ENCODE measurements at places on chromosomes 1 and 21.

GRCh38 chr1:54456361-54456760, 50.2 kb upstream of the SSBP3 start:
- H3K4me1 ChIP-seq, result peaks cover 6% of the 10 kb centered on the region
- H3K4me3 ChIP-seq, result no peak overlapping the region
- H3K27me3 ChIP-seq, result no peaks in the 10 kb centered on the region
- H3K36me3 ChIP-seq, result no peaks in the 10 kb centered on the region

- no peak for DNase-seq
- H3K36me3 ChIP-seq, result no peaks in the 10 kb centered on the region
- no peak overlapping the region for H3K4me3 ChIP-seq
- H3K27me3 ChIP-seq, result no peaks in the 10 kb centered on the region
Observed at GRCh38 chr1:46148318-46148717, 15.9 kb upstream of the PIK3R3 start.

DNA sequence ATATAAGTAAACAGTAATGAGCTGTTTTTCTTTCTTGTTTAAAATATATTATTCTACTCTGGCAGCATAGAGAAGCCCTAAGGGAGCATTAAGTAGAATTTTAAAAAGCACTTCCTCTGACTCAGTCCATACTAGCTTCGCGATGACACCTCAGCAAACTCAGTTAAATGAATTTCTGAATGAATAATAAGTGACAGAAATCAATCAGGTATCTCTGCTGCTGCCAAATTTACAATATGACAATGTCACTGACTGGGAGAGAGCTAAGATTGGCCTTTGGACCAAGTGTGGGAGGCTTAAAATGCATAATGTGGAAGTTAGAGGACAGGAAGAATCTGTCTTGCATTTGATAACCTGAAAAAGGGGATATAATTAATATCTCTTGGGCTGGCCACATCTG, 296.1 kb downstream of the HHIPL2 start:
- H3K27ac ChIP-seq, result no peak overlapping the region
- H3K36me3 ChIP-seq, result no peaks in the 10 kb centered on the region
- H3K4me1 ChIP-seq, result no peaks in the 10 kb centered on the region
- DNase-seq, result no peak
- no peak overlapping the region for H3K4me3 ChIP-seq
- no peaks in the 10 kb centered on the region for H3K27me3 ChIP-seq

GRCh38 chr1:113659556-113659955, 99.7 kb downstream of the PHTF1 start:
- no peak overlapping the region for H3K4me3 ChIP-seq
- no peak overlapping the region for H3K27ac ChIP-seq
- H3K36me3 ChIP-seq, result peaks cover 30% of the 10 kb centered on the region
- no peaks in the 10 kb centered on the region for H3K27me3 ChIP-seq

DNA sequence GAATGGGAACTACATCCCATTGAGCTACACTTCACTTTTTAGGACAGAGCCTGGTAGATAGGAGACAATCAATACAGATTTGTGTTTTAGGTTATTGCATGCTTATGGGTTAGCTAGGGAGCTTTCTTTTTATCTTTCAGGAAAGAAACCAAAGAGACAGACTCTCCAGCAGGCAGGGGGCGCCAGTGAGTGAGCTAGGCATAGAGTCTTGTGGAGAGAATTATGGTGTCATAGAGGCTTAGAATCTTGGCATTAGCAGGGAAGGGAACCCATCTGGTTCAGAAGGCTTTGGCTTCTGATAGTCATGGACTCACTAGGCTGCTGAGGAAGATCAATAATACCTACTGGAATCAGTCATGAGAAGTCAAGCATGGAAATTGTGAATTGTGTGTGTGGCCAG, at the start of gene SMCP:
Gene SMCP, plus strand, starts transcription at position 281 of the 400 bp plus-strand sequence. CDS start 6,101 bp downstream, outside the sequence.
- H3K4me3 ChIP-seq, result no peak within 1 kb of the TSS
- no peak for DNase-seq
- no peaks in the 10 kb centered on the region for H3K4me1 ChIP-seq
- H3K27ac ChIP-seq, result no peak within 1 kb of the TSS
- no peaks in the 10 kb centered on the region for H3K36me3 ChIP-seq

- H3K4me1 ChIP-seq, result no peaks in the 10 kb centered on the region
- H3K27me3 ChIP-seq, result peaks cover 24% of the 10 kb centered on the region
- H3K36me3 ChIP-seq, result no peaks in the 10 kb centered on the region
- DNase-seq, result no peak
Observed at GRCh38 chr1:202661136-202661845, 49.0 kb downstream of the SYT2 start.

DNA sequence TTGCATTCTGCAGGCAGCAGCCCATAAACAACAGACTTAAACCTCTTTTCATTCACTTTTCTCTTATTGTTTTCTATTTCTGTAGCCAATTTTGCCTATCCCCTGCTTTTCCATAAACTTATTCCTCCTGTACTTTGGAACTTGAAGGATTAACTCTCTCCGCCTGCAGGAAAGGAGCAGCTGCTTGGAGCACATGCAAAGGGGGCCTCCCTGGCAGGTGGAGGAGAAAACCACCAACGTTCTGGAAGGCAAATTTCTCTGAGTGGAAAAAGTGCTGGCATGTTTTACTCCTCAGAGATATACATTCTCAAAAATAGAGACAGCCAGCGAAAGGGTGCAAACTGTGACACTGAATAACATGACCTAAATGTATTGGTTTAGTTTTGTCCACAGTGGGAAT, 33.6 kb downstream of the RGS21 start:
- no peak overlapping the region for H3K27ac ChIP-seq
- no peak overlapping the region for H3K4me3 ChIP-seq
- DNase-seq, result peak; percentile 18

DNA sequence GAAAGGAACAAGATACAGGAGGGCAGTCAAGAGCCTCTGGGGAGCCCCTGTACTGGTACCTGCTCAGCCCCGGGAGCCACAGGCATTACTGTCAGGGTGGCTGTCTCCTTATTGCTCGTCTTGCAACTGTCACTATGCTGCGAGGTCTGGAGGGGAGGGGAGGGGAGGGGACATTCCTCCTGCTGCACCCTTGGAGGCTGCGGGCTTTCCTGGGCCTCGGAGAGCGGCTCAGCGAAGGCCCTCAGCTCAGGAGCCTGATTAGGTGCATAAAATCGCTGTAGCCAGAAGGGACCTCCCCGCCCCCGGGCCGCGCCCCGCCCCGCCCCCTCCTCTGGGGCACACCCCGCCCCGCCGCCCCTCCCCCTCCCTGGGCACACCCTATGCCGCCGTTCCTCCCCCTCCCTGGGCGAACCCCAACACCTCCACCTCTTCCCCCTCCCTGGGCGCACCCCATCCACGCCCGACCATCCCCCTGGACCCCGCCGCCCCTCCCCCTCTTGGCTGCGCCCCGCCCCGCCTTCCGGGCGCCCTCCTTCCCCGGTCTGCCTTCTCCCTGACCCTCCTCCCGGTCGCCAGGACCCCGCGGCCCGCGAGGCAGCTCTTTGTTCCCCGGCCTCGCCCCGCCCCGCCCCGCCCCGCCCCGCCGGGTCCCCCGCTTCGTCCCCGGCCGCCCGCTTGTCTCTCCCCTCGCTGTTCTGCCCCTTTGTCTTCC, 35.5 kb downstream of the CACHD1 start:
- H3K27ac ChIP-seq, result peak overlapping the region; percentile 72
- DNase-seq, result peak; percentile 48
- peak overlapping the region; percentile 43 for H3K4me3 ChIP-seq
- H3K36me3 ChIP-seq, result no peaks in the 10 kb centered on the region
- peaks cover 6% of the 10 kb centered on the region for H3K4me1 ChIP-seq
- H3K27me3 ChIP-seq, result no peaks in the 10 kb centered on the region

GRCh38 chr21:36730291-36731281, 31.7 kb downstream of the SIM2 start:
- H3K27ac ChIP-seq, result no peak overlapping the region
- no peaks in the 10 kb centered on the region for H3K4me1 ChIP-seq
- no peak overlapping the region for H3K4me3 ChIP-seq
- DNase-seq, result no peak
- no peaks in the 10 kb centered on the region for H3K36me3 ChIP-seq

- no peaks in the 10 kb centered on the region for H3K27me3 ChIP-seq
- H3K4me3 ChIP-seq, result no peak overlapping the region
- H3K36me3 ChIP-seq, result no peaks in the 10 kb centered on the region
- H3K27ac ChIP-seq, result no peak overlapping the region
Observed at GRCh38 chr1:91585502-91585901, 84.9 kb downstream of the CDC7 start.

- no peak for DNase-seq
- no peak overlapping the region for H3K27ac ChIP-seq
- no peak overlapping the region for H3K4me3 ChIP-seq
- no peaks in the 10 kb centered on the region for H3K27me3 ChIP-seq
Observed at GRCh38 chr1:22812993-22813790, 102.6 kb downstream of the EPHB2 start.

GRCh38 chr1:84198832-84199231, 54.8 kb downstream of the PRKACB start:
- no peak for DNase-seq
- H3K27ac ChIP-seq, result no peak overlapping the region
- peaks cover 8% of the 10 kb centered on the region for H3K36me3 ChIP-seq
- no peak overlapping the region for H3K4me3 ChIP-seq
- no peaks in the 10 kb centered on the region for H3K27me3 ChIP-seq
- H3K4me1 ChIP-seq, result no peaks in the 10 kb centered on the region

GRCh38 chr21:31490443-31490842, 146.4 kb upstream of the TIAM1 start:
- no peak overlapping the region for H3K4me3 ChIP-seq
- H3K4me1 ChIP-seq, result no peaks in the 10 kb centered on the region
- H3K36me3 ChIP-seq, result no peaks in the 10 kb centered on the region
- H3K27me3 ChIP-seq, result no peaks in the 10 kb centered on the region
- no peak for DNase-seq

GRCh38 chr1:204443871-204444581, 32.4 kb upstream of the PPP1R15B start:
- H3K4me3 ChIP-seq, result no peak overlapping the region
- peaks cover 21% of the 10 kb centered on the region for H3K4me1 ChIP-seq
- no peaks in the 10 kb centered on the region for H3K27me3 ChIP-seq
- DNase-seq, result no peak
- H3K36me3 ChIP-seq, result peaks cover 79% of the 10 kb centered on the region
- H3K27ac ChIP-seq, result no peak overlapping the region

- H3K36me3 ChIP-seq, result no peaks in the 10 kb centered on the region
- peaks cover 32% of the 10 kb centered on the region for H3K27me3 ChIP-seq
- no peak overlapping the region for H3K4me3 ChIP-seq
- no peak overlapping the region for H3K27ac ChIP-seq
Observed at GRCh38 chr1:29240400-29240837, 4.1 kb downstream of the PTPRU start.
